ENCODE measurements at places on chromosomes 2 and 18.
A peak's percentile ranks its signal among the peaks of the same experiment; 100 is the strongest.

DNA sequence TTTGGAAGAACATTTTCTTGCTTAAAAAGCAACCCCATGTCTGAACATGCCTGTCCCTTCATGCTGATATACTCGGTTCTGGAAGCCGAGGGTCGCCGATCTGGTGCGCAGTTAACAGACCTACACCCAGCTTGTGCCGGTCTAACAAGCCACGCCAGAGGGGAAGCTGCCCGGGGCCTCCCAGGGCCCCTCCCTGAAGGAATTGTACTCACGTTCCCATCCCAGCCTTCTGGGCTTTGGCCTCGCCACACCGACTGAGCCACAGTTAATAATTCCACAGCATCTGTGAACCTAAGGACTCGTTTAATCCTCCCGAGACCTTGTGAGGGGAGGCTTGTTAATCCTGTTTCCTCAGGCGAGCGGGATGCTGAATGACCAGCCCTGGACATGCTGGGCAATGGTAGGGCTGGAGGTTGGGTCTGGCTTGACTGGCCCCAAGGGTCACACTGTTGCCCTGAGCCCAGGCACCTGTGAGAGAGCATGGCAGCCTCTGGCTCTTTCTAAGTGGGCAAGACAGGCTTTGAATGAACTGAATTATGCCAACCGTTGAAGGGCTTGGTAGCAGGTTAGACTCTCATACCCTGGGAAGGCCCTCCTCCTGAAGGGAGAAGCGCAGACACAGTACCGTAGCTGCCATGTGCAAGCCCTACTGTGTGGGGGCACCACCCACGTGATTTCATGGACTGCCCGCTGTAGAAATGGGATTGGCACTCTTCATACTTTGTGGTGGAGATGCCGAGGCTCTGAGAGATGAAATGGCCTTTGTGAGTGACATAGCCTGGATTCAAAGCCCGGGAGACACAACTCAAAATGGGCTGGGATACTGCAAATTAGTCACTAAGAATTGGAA, 27.9 kb upstream of the ODC1 start:
- no peak for DNase-seq

- DNase-seq: no peak
Observed at GRCh38 chr2:69217333-69218080, 169.5 kb downstream of the GFPT1 start.

- DNase-seq: no peak
Observed at GRCh38 chr2:69213201-69213600, 173.8 kb downstream of the GFPT1 start.

- no peak for DNase-seq
Observed at GRCh38 chr2:104820126-104820525, 33.8 kb upstream of the POU3F3 start.

- peak; percentile 48 for DNase-seq
Observed at GRCh38 chr2:187577310-187577709, 23.1 kb upstream of the TFPI start.

DNA sequence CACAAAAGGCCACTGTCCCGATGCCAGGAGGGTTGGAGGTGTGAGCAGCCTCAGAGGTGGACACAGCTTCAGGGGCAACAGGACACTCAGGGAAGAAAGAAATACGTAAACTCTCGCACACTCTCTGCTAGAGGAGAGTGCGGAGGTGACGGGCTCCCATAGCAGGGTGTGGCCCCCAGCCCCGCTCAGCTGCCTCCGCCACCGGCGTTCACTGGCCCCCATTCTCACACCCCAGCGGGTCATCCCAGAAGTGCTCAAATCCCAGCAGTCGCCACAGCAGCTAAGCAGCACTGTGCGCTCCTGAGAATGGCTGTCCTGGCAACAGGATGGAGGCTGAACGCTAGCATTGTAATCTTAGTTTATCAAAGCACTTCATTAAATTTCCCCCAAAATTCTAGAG, 315.6 kb upstream of the SALL3 start:
- no peak for DNase-seq

- no peak for DNase-seq
Observed at GRCh38 chr2:159044804-159045286, 76.4 kb downstream of the TANC1 start.

GRCh38 chr18:8889489-8889888, 184.1 kb downstream of the MTCL1 start:
- DNase-seq: no peak

GRCh38 chr2:74816540-74817303, 17.2 kb upstream of the HK2 start:
- DNase-seq: no peak

GRCh38 chr2:233519787-233520611, 46.6 kb downstream of the USP40 start:
- DNase-seq: no peak

DNA sequence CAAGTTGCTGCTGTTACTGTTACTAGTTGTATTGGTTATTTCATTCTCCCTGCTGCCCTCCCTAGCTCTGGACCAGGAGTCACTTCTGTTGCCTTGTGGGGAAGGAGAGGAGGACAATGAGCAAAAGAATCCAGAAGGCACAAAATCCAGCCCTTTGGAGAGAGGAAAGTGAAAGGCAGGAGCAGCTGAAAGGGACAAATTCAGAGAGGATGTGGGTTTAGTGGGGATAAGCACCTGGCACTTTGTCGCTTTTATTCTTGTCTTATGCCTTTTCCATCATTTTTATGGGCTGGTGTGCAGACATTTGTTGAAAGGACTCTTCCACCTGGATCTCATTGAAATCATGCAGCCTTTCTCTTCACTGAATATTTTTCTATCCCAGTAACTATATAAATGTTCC, 24.3 kb upstream of the LTBP1 start:
- no peak for DNase-seq

DNA sequence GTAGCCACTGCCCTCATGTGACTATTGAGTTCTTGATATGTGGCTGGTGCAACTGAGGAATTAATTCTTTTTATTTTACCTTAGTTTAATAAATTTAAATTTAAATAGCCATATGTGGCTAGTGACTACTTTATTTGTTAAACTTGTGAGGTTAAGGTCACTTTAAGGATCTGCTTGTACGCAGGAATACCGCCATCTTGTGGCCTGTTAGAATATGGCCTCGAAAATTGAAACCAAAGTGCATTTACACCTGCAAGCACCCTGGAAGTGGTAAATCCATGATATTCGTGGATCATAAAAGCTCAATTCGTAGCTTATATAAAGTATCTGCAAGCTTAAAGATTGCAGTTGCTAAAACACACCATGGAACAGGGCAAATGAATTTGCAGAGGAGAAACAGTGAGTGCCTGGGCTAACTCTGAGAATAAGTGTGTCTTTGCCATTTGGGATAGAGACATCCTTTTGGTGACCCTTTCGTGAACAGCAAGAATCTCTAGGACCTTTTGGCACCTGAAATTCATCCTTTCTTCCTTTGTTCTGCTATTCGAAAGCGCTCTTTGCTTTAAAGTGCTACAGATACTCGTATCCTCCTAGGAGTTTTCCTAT, 59.9 kb upstream of the REG3A start:
- peak; percentile 64 for DNase-seq

GRCh38 chr2:239727776-239728600, 297.2 kb downstream of the NDUFA10 start:
- DNase-seq: no peak

- no peak for DNase-seq
Observed at GRCh38 chr18:74468547-74469061, 11.5 kb upstream of the DIPK1C start.

GRCh38 chr2:197197895-197198311, 112.7 kb downstream of the ANKRD44 start:
- DNase-seq: no peak

GRCh38 chr2:75162897-75163296, 36.4 kb downstream of the TACR1 start:
- DNase-seq: no peak

DNA sequence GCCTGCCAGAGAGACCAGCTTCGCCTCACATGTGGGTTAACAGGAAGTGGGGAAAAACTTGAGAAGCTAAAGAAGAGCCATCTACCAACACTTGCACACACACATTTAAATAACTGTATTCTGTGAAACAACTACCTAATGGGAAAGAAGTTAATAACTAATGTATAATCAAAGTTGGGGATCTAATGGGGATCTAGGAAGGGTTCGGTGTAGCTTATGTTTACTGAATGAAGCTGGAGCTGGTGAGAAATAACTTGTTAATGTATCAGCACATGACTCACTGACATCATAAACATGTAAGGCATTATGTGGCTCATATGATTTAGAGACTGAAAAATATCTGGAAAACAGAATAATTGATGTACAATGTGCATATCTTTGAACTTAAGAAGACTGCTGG, 421.3 kb upstream of the NXPH2 start:
- no peak for DNase-seq

- DNase-seq: no peak
Observed at GRCh38 chr2:3981446-3981987, 278.1 kb downstream of the DCDC2C start.

- DNase-seq: no peak
Observed at GRCh38 chr18:77133835-77134496, 1.4 kb upstream of the MBP start.

DNA sequence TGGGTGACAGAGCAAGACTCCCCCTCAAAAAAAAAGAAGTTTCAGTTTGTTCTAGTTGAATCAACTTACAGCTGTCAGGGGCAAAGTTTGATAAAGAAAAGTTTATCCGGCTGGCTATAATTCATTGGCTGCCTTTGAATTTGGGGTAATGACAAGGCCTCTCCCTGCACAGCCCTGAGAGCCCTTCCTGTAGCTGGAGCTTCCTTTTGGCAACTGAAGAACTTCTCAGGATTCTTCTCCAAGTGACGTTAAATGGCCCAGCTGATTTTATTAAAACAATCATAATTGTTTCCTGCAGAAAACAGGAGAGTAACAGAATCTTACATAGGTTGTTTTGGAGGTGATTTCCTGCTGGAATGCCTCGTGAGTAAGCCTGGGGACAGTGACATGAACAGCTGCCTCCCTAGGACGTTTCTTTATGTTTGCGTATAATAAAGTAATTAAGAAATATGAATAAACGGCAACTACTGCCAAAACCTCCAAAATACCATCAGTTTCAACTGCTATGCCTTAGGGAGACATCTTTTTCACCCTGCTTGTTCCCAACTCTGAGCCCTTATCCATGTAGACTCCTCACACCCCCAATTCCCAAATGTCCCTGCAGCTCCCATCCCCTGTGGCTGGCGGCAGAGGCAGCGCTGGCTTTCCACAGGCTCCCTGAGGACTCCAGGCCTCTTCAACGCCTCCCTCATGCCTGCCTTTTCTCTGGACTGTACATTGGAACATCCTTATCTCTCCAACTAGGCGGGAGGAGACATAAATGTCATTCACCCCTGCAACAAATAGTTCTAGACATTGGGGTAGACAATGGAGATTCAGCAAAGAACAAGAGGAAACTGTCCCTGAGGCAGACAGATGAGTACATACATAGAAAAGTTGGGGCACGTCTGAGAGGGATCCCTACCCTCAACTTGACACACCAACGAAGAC, 59.2 kb upstream of the FZD7 start:
- DNase-seq: no peak

DNA sequence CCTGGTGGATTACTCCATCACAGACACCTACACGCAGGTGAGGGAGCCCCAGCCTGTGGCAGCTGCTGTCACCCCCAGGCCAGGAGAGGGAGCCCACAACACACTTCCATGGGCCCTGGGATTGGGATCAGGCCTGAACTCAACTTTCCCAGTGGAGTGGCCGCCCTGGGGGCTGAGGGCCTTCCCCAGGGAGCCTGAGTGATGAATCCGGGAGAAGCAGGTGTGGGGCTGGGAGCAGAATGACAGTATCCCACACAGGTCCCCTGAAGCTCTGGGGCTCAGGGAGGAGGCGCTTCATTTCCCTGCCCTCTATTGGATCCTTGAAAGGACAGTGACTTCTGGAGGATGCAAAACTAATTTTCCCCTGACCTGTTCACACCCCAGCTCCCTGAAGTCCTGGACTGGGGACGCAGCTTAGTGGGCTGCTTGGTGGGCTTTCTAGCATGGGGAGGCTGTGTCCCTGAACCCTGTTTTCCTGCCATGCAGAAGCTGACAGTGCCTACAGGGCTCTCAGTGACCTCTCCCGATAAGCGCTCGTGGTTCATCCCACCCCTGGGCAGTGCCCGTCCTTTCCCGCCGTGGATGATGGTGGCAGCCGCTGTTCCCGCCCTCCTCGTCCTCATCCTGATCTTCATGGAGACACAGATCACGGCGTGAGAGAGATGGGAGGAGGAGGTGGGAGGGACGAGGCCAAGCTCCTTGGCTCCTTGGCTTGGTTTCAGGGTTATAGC, 11.0 kb downstream of the SLC4A3 start:
- DNase-seq: no peak

- DNase-seq: no peak
Observed at GRCh38 chr2:28199995-28200679, 192.5 kb upstream of the FOSL2 start.

GRCh38 chr2:28086611-28087010, 196.1 kb downstream of the BABAM2 start:
- no peak for DNase-seq
